Hematopoietic multipotent progenitor cell (in vitro differentiated cells): ENCODE measurements at places on chromosomes 12 and 14.

DNA sequence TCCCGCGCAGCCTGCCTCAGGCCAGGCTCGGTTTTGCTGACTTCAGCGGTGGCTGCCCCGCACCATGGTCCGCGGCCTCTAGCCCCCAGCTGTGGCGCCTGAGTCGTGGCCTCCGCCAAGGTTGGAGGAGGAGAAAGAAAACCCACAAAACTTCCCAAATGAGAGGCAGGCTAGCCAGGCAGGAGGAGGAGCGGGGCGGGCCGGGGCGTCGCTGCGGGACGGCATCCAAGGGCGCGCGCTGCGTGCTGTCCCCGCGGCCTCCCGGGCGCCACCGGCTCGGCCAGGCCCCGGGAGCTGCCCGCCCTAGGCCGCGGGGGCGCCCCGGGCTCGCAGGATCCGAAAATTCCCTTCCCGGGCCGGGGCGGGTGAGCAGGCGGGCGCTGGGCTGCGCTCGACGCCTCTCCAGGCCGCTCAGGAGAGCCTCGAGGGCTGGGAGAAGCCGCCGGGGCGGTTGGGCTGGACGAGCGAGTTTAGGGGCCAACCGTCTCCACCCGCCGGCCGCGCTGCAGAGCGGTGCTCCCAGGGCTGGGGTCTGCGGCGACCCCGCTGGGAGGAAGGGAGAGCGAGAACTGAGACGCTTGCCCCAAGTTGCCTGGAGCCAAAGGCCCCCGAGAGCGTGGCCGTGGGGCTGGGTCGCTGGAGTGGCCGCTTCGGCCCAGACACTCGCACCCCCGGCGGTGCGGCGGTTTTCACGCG is at the start of gene EFS:
Gene EFS (minus strand): TSS at position 137 of the 696 bp plus-strand sequence. CDS start 147 bp downstream, outside the sequence.
- DNase-seq: no peak

DNA sequence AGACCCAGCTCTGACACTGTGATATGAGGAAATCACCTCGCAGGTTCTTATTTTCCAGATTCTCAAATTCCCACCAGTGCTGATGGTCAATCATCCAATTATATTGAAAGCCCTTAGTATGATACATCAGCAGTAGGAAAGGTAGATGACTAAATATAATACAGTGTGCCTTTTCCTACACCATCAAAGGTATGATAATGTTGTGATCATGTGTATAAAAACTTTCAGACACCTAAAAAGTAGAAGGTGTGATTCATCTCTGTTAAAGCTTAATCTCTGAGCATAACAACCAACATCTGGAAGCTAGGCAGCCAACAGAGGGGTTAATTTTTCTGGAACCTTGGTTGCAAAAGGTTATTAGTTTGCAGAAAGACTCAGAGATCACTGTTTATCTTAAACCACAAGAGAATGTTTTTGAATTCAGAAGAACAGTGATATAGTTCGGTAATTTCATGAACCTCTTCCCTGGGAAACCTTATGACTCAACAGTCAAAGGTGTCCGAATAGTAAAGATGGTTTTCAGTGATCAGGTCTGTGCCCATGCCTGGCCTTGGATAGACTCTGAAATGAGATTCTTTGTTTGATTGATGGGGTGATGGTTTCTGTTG is 122.5 kb downstream of the ETV6 start:
- DNase-seq: no peak

GRCh38 chr12:125161712-125162022 is 96.4 kb downstream of the AACS start:
- no peak for DNase-seq

DNA sequence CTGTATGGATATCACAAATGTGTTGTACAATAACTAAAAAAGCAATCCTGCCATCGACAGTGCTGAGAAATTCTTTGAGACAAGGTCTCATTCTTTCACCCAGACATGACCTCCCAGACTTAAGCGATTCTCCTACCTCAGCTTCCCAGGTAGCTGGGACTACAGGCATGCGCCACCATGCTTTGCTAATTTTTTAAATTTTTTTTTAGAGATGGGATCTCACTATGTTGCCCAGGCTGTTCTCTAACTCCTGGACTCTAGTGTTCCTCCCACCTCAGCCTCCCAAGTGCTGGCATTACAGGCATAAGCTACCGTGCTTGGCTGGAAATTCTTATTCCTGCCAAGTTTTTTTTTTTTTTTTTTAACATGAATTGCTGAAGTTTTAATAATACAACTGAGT is 16.5 kb upstream of the NOXRED1 start:
- DNase-seq: no peak

DNA sequence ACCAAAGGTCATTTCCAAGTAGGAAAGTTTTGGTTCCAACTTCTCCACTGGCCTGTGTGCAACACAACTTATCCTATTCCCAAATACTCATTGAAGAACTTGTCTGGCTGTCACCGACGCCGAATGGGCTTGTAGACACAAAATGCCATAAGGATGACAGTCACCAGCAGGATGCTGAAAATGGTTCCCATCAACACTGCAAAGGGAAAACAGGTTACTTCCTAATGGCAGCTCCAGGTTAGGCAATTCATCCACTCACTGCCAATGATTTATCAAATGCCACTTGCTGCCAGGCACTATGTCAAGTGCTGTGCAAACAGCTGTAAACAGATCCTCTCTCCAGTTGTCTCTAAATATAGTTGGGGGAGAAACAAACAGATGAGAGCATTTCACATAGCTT is 6.1 kb downstream of the C12orf76 start:
- no peak for DNase-seq

GRCh38 chr14:73623504-73624054 is 11.3 kb downstream of the ACOT6 start:
- no peak for DNase-seq

- no peak for DNase-seq
Measured at GRCh38 chr12:17456486-17456885, 633.5 kb downstream of the RERGL start.

GRCh38 chr12:51974646-51975045 is 23.1 kb downstream of the ACVR1B start:
- DNase-seq: no peak

- no peak for DNase-seq
Measured at GRCh38 chr12:125776212-125776611, 711.0 kb downstream of the AACS start.

- DNase-seq: no peak
Measured at GRCh38 chr14:67335781-67336180, 23.8 kb downstream of the ATP6V1D start.

DNA sequence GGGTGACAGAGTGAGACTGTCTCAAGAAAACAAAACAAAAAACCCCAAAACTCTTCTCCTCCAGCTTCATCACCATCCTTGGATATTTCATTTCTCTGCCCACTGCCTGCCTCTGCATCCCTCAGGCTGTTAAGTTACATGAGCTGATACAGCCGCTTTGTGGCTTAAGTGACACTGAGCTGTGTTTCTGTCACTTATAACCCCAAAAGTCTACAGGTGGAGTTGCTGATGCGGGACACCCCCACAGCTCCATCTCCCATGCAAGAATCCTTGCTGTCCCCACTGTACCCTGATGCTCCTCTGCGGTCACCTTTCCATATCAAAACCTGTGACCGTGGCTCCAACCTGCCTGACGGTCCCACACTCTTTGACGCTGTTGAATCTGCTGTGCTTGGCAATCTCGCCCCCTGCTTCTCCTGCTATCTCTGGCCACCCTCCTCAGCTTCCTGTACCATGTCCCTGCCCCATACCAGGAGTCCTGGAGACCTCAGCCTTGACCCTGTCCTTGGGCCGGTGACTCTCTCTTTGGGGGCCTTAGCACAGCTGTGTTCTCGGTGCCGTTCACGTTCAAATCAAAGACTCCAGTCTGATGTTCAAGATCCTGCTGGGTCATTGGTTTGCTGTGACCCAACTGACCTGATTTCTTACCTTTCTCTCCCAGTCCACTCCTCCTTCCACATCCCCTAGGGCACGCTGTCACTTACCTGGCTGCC is 20.3 kb downstream of the HVCN1 start:
- no peak for DNase-seq

GRCh38 chr12:42732908-42733411 is 143.4 kb upstream of the PRICKLE1 start:
- DNase-seq: no peak

GRCh38 chr12:109092497-109093021 is 713 bp downstream of the ALKBH2 start:
- no peak for DNase-seq

GRCh38 chr12:110093631-110094311 is 30.4 kb upstream of the IFT81 start:
- DNase-seq: no peak

DNA sequence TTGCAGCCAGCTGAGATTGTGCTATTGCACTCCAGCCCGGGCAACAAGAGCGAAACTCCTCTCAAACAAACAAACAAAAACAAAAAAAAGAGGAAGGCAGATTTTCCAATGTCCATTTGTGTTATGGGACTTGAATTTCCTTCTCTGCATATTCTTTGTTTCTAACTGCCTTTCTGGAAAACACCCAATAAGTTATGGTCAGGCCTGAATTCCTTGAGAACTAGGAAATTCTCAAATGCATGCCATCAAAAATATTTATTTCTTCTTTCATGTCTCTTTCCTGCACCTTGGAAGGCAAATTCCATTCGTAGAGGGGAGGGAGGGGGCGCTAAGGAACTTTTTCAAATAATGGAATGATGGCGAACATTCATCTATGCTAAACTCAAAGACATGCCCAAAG is 117.6 kb upstream of the TMCC3 start:
- no peak for DNase-seq

- DNase-seq: no peak
Measured at GRCh38 chr12:91506452-91506851, 323.8 kb upstream of the DCN start.

GRCh38 chr12:47891356-47891755 is 13.4 kb downstream of the VDR start:
- DNase-seq: no peak

DNA sequence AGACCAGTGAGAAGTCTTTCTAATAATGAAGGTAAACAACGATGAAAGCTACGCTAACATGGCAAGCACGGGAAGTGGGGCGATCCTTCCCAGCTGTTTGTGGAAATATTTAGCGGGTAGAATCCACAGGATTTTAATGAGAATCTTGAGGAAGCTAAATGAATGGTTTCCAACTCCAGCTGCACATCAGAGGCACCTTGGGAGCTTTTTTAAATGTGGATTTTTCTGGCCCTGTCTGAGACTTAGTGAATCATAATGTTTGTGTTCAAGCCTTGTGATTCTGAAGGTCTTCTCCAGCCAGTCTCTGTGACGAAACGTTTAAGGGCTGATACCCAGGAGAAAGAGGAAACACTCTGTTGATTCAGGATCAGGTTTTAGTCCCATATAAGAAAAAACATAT is 169.8 kb downstream of the CAPZA3 start:
- DNase-seq: no peak

DNA sequence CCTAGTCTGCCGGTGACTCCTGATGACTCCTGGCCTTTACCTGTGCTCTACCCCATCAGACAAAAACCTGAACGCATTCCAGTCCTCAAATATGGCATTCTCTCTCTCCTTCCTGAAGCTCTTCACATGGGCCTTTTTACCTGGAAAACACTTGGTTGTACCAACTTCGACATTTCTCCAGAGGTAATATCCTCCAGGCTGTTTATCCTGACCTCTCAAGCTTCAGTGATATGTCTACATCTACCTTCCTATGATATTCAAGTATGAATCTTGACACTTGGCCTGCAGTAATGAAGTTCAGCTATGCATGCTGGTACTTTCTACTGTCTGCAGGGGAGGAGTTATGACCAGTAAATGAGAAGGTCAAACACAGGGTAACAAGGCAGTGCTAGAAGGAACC is 901.8 kb downstream of the VRK1 start:
- DNase-seq: no peak

- DNase-seq: peak; percentile 44
Measured at GRCh38 chr14:30620178-30620577, 1.9 kb upstream of the SCFD1 start.

GRCh38 chr12:11823043-11823442 is 173.6 kb downstream of the ETV6 start:
- no peak for DNase-seq

- no peak for DNase-seq
Measured at GRCh38 chr14:65321370-65321875, 91.1 kb upstream of the FUT8 start.

DNA sequence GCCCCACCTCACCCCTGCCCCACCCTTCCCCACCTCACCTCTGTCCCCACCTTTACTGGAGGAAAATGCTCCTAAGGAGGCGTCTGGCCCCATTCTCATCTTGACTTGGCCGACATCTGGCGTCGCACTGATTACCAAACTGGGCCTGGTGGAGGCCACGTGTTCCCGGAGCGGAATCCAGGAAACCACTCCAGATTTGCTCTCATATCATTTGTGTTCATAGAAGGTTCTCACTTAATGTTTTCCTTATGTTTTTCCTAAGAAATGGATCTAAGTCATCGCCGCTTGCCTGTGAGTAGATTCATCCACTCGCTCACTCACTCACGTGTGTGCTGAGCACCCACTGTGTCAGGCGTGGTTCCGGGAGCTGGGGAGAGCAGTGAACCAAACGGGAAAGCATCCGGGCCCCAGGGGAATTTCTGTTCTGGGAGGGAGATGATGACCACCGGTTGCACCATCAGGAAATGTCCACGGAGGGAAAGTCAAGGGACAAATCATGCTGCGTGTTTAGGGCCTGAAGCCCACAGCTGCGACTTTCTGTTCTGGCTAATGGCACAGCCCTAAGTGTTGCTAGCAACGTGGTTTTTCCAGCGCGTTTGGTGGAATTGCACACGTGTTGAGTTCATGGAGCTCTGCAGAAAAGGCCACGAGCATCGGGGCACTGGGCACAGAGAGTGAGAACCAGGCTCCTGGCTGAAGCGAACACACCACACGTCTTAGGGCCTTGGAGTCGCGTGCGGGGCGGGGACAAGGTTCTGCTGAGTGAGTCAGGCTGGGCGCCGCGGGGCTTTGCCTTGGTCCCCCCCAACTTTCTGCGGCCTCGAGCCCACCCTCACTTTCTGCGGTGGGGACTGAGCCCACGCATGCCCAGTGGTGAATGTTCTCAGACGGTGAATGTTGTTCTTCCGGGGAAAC is 57.7 kb downstream of the ADGRD1 start:
- no peak for DNase-seq

DNA sequence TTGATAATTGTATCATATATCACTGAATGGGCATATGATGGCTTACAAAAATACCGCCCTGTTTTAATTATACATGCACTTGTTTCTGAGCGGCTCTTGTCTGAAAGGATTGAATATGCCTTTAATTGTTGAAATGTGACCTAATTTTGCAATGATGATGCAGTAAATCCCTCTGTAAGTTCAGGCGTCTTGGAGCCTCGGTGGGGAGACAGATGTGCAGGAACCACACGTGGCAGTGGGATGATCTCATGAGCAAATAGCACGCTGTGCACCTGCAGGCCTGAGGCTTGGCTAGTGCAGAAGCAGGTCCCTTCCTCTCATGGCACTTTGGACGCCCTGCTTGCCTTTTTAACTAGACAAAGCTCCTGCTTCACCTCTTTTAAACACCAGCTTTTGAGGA is 49.3 kb upstream of the ASPG start:
- no peak for DNase-seq

GRCh38 chr12:112219195-112219594 is 93.8 kb downstream of the TRAFD1 start:
- DNase-seq: no peak
